ENCODE measurements at places on chromosomes 5 and 9.

DNA sequence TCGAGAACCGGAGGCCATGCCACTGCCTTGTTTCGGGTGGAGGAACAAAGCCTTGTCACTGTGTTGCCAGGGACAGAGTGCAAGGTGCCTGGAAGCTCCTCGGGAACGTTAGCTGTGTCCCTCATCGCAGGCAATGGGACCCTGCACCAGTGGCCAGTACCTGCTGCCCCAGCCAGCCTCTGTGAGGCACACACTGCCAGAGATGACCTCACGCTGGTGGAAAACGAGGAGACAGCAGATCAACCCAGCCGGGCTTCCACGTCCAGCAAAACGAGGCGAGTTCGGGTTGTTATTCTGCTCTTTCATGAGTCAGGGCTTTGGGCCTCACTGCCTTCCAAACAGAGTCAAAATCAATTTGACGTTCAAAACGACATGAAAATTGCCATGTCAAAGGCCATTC, 104.1 kb downstream of the ADAMTS2 start:
- no peak for DNase-seq

DNA sequence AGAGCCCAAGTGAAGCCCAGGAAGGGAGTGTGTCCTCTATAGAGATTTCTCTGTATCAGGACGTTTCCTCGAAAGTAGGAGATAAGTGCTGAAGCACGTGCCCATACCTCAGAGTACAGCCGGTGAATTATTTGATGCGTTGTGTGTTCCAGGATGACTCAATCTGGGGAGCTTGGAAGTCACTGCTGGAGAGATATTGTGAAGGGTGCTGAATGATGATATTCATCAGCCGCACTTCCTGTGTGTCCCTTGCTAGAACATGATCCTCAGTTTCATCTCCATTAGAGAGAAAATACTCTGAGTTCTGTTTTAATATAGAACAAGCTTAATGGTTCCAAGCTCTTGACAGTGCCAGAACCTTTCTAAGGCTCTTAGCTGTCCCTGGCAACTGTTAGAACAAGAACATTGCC, 402.3 kb upstream of the ADAMTSL1 start:
- peak; percentile 70 for DNase-seq

DNA sequence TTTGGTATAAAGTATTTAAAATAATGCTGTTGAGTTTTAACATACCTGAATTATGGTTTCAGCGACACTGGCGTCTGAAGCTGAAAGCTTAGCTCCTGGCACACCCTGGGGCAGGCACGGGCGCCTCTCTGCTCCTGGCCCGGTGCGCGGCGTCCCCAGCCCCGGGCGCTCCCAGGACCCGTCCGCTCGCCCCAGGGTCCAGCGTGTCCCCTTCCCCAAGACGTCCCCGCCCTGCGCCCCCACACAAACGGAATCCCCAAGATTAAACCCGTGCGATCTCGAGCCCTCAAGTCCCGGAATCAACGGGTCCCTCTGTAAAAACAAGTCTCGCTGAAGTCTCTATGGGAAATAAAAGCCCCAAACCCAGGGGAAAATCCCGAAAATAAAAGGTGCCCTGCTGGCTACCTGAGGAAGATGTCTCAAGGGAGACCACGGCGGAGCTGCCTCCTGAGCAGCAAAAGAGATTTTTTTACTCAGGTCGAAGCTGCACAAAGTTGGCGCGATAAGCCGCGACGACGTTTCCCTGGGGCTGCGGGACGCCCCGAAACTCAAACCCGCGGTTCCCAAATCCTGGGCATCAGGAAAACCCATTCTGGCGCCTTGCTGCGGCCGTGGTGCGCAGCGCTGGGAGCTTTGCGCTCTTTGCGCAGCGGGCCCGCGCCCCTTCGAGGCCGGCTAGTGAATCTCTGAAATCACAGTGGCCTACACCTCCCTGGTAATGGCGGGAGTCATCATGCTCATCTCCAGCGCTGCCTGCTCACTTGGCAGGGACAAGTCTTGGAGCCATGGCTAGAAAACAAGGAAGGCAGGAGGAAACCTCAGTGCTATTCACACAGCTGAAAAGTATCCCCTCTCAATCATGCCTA, 6.3 kb upstream of the IFNA8 start:
- no peak for DNase-seq

- peak; percentile 86 for DNase-seq
Observed at GRCh38 chr5:125408448-125409233, 662.2 kb upstream of the ZNF608 start.

DNA sequence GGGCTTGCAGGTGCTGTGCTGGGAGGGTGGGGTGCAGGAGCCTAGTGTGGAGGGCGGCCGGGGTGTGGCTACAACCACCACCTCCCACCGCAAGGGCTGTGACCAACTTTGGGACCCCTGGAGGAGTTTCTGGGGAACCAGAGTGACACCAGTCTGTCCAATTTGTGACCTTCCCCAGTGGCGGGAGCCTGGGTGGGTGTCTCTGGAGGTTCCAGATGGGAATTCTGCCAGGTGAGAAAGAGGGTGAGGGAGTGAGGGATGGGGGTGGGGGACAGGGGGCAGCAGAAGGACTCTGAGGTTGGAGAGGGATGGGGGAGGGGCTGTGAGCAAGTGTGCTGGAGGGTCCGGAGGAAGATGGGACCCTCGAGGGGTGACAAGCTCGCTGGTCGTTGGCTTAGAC, 4.2 kb upstream of the CACNA1B start:
- DNase-seq: no peak

DNA sequence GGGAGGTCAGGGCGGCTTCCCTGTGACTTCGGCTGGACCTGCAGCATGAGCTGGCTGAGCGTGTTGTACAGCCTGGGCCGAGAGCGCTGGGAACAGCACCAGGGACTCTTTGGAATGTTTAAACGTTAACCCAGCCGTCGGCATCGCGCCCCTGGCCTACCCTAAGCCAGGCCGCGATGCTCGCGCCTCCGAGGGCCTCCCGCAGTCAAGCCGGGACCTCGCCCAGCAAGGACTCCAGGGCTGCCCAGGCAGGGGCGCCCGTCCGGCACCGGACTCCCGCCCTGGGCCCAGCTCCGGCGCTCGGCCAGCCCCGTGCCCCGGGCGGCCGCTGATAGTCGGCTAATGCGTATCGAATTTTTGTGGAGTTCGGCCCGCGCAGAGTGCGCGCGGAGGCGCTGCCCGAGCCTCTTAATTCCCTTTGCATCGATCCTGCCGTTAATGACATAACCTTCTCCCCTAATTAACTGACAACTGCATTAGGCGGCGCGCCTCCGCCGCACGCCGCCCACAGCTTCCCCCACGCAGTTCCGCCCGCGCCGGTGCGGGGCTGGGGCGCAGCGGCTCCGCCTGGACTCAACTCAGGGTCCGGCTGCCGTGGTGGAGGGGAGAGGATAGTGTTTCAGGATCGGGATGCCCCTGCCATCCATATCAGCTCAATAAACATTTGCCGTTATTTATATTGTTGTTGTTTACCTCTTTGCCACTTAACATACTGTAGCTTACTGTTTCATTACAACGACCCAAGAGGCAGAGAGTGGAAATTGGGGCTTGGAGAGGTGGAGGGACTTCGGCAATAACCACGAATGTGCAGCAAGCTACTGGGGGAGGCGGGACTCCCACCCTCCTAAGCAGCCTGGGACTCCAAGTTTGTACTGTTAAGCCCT, 28.8 kb upstream of the CDC23 start:
- peak; percentile 36 for DNase-seq
